ENCODE measurements at places on chromosomes 1 and 21. TPM values are rescaled to one million over a fixed set of nuclear protein-coding genes. Genes with fewer than 3 reads are reported as not detected.

- H3K36me3 ChIP-seq = peaks cover 7% of the 10 kb centered on the region
- peak; percentile 91 for DNase-seq
Measured at GRCh38 chr1:9363061-9363471, 70.4 kb downstream of the SPSB1 start.

DNA sequence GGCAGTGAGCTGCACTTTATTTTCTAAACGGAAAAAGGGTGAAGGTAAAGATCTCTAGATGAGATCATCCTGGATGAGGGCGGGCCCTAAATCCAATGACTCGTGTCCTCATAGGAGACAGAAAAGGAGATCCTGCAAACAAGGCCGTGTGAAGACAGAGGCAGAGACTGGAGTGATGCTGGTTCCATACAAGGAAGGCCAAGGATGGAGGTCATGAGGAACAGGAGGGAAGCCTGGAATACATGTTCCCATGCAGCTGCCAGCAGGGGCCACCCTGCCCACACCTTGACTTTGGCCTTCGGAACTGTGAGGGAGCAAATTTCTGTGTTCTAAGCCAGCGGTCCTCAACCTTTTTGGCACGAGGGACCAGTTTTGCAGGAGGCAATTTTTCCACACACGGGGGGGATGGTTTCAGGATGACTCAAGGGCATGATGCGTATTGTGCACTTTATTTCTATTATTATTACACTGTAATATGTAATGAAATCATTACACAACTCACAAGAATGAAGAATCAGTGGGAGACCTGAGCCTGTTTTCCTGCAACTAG, 94.3 kb downstream of the PSMG1 start:
- no peak overlapping the region for H3K4me3 ChIP-seq
- no peaks in the 10 kb centered on the region for H3K27me3 ChIP-seq
- DNase-seq = no peak
- no peak overlapping the region for H3K27ac ChIP-seq
- H3K4me1 ChIP-seq = peaks cover 14% of the 10 kb centered on the region
- no peaks in the 10 kb centered on the region for H3K36me3 ChIP-seq

DNA sequence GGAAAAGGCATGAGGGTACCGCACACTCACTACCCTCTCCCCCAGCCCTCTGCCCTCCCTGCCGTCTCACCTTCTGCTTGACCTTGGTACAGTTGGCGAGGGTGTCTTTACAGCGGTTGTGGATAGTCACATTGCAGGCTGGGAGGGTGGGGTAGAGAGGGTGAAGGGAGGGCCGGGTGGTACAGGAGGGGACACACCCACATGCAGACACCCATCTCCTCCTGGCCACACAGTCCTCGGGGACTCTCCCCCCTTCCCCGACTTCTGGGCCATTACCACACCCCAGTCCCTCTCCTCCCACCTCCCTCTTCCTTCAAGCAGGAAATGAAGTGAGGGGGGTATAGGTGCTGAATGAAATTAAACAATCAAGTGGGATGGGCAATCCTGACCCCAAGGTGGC, 11.6 kb downstream of the ARHGEF2 start:
- H3K27ac ChIP-seq = peak overlapping the region; percentile 29
- DNase-seq = no peak
- H3K4me1 ChIP-seq = peaks cover 60% of the 10 kb centered on the region
- no peaks in the 10 kb centered on the region for H3K27me3 ChIP-seq
- H3K36me3 ChIP-seq = peaks cover 46% of the 10 kb centered on the region

GRCh38 chr1:231188072-231188471, 26.2 kb downstream of the TRIM67 start:
- H3K27ac ChIP-seq = no peak overlapping the region
- H3K36me3 ChIP-seq = no peaks in the 10 kb centered on the region
- no peak for DNase-seq
- H3K4me3 ChIP-seq = no peak overlapping the region
- H3K4me1 ChIP-seq = peaks cover 11% of the 10 kb centered on the region
- H3K27me3 ChIP-seq = no peaks in the 10 kb centered on the region

KCND3 gene
- total RNA-seq = 1.8 TPM

Data from thyroid gland (tissue), 4 donors.